ENCODE measurements at places on chromosomes 7 and 10. TPM values are rescaled to one million over a fixed set of nuclear protein-coding genes. Genes with fewer than 3 reads are reported as not detected.

FRMD4A gene
- 0.30 TPM for total RNA-seq

TACC2 gene
- not detected for total RNA-seq

IDI2 gene
- not detected for total RNA-seq

C10orf53 gene
- not detected for total RNA-seq

MINDY4 gene
- total RNA-seq = 1.5 TPM

EPHA1 gene
- 1.2 TPM for total RNA-seq

PARP12 gene
- 146 TPM for total RNA-seq

FOXI2 gene
- total RNA-seq = not detected

ZEB1 gene
- total RNA-seq = 51.6 TPM

SEMA3E gene
- not detected for total RNA-seq

MBL2 gene
- not detected for total RNA-seq

PTPRN2 gene
- 4.7 TPM for total RNA-seq

ATP6V0A4 gene
- not detected for total RNA-seq

GPR15LG gene
- not detected for total RNA-seq

ERVW-1 gene
- total RNA-seq = not detected

STEAP4 gene
- not detected for total RNA-seq

NEUROD6 gene
- total RNA-seq = not detected

CCNY gene
- total RNA-seq = 49.3 TPM

RAB19 gene
- total RNA-seq = 4.3 TPM

GRB10 gene
- total RNA-seq = 14.2 TPM

CD36 gene
- not detected for total RNA-seq

ACTL6B gene
- total RNA-seq = not detected

SPACDR gene
- total RNA-seq = 4.0 TPM

PPP2R2D gene
- total RNA-seq = 40.3 TPM

ITGB8 gene
- total RNA-seq = not detected

NRG3 gene
- not detected for total RNA-seq

IL15RA gene
- total RNA-seq = 22.1 TPM

NCF1 gene
- total RNA-seq = 1.5 TPM

INHBA gene
- not detected for total RNA-seq

FKBP9 gene
- total RNA-seq = 1.2 TPM

PAPOLB gene
- total RNA-seq = not detected

CDC14C gene
- total RNA-seq = not detected

PIP gene
- total RNA-seq = not detected

STAG3 gene
- 13.1 TPM for total RNA-seq

TCAF2 gene
- total RNA-seq = 49.4 TPM

CPN1 gene
- not detected for total RNA-seq

C10orf120 gene
- total RNA-seq = not detected

OSBPL3 gene
- total RNA-seq = 99.9 TPM

SRGN gene
- total RNA-seq = 474 TPM
